Adipocyte (in vitro differentiated cells): ENCODE measurements at places on chromosomes 13 and 19.

- DNase-seq = no peak
These were observed 436.3 kb downstream of the DACH1 start for GRCh38 chr13:71430681-71431080.

GRCh38 chr19:51688671-51689571, 4.2 kb upstream of the SPACA6 start:
- DNase-seq = peak; percentile 99

- DNase-seq = no peak
These were observed 144.3 kb upstream of the FREM2 start for GRCh38 chr13:38542601-38543000.

- no peak for DNase-seq
These were observed 16.9 kb downstream of the TFDP1 start for GRCh38 chr13:113601166-113602070.

DNA sequence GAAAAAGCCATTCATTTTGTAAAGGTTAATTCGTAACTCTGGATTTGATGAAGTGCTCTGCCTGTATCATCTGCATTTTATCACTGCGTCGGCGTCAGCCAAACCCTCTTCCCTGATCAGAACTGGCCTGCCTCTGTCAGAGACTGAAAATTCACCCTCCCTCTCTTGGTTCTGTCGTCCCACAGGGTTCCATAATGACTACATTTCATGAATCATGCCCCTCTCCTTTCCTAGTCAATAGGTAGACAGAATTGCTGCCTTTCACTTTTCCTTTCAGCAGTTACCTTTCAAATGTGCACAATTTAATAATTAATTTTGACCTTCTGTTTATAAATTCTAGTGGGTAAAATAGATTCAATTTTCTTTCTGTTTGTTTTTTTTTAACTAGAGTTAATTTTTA, 423.4 kb downstream of the RFC3 start:
- no peak for DNase-seq
